ENCODE measurements at places on chromosomes 16 and 17. TPM values are rescaled to one million over a fixed set of nuclear protein-coding genes. Genes with fewer than 3 reads are reported as not detected.

Gene RPL13
- total RNA-seq = 3,635 TPM

Gene OR2C1
- not detected for total RNA-seq

Gene WDR81
- 28.0 TPM for total RNA-seq

Gene SCARF1
- total RNA-seq = 0.18 TPM

Gene EFNB3
- total RNA-seq = 1.4 TPM

Gene OR1A1
- not detected for total RNA-seq

Gene BCL6B
- total RNA-seq = not detected

Gene LITAFD
- total RNA-seq = not detected

Gene SCPEP1
- total RNA-seq = 42.5 TPM

Gene KIF19
- not detected for total RNA-seq

Gene TMEM220
- 4.2 TPM for total RNA-seq

Gene FOXL1
- 1.2 TPM for total RNA-seq

Gene NTN1
- 0.42 TPM for total RNA-seq

Gene CYGB
- 1.0 TPM for total RNA-seq

Gene FOXN1
- not detected for total RNA-seq

Gene TMEM204
- total RNA-seq = not detected

Measured in A549 treated with GW870086 at 1 μM for 4 hours (cell line).